ENCODE measurements at places on chromosomes 5 and 9.
A peak's percentile ranks its signal among the peaks of the same experiment; 100 is the strongest.

GRCh38 chr5:96172436-96172835 is 210.8 kb upstream of the ELL2 start:
- H3K27me3 ChIP-seq, result peaks cover 2% of the 10 kb centered on the region
- DNase-seq, result no peak
- no peaks in the 10 kb centered on the region for H3K36me3 ChIP-seq
- no peaks in the 10 kb centered on the region for H3K4me1 ChIP-seq
- no peak overlapping the region for H3K27ac ChIP-seq
- H3K4me3 ChIP-seq, result no peak overlapping the region

DNA sequence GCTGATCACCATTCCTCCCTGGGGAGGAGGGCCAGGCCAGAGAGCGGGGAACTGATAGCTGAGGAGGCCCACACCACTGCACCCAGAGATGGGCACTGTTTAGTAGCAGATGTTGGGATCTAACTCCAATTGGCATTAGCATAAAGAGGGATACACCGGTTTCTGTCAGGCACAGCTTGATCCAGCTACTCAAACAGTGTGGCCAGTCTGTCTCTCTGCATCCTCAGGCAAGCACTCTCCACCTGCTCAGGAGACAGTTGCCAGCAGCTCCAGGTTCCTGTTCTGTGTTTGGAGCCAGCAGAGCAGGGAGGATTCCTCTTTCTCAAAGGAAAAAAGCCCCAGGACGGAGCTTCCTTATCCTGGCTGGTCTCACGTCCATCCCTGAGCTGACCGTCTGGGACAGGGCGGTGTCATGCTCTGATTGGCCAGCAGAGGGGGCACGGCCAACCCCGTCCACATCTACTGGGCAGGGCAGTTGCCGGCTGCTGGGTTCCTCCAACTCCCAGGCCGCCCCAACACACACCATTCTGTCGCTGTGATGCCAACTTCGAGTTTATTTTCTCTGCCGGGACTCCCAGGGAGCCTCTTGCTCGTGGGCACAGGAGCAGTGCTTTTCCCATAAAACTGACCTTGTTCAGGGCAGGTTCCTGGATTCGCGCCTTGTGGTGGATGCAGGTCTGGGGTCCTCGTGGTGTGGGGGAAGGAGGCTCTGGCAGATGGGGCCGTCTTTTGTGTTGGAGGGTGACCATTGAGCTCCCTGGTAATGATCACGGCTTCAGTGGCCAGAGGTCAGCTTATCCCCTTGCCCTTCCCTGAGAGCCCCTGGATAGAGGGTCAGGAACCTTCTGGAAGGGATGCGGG is 47.9 kb downstream of the COL5A1 start:
- H3K27me3 ChIP-seq, result no peaks in the 10 kb centered on the region
- no peaks in the 10 kb centered on the region for H3K36me3 ChIP-seq
- H3K4me3 ChIP-seq, result no peak overlapping the region
- H3K27ac ChIP-seq, result no peak overlapping the region
- no peaks in the 10 kb centered on the region for H3K4me1 ChIP-seq
- no peak for DNase-seq

GRCh38 chr5:10689391-10690081 is 71.5 kb downstream of the DAP start:
- H3K27ac ChIP-seq, result peak overlapping the region; percentile 32
- no peak for DNase-seq
- H3K4me3 ChIP-seq, result no peak overlapping the region
- peaks cover 18% of the 10 kb centered on the region for H3K4me1 ChIP-seq

DNA sequence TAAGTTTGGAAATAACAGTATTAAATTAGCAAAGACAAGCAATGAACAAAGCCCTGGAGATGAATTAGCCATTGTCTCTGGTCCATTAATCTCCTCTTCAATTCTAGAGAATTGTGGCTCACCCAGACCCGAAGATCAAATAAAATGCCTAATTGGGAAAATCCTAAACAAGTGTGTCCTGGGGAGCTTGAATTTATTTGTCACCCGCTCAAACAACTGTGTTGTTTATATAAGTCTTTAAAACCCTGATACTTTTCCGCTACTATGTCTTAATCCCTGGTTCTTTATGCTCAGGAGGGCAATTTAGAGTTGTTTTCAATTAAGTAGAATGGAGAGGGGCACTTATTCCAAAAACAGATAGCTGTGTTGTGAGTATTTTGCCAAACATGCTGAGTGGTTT is 128.4 kb downstream of the ANXA1 start:
- H3K4me3 ChIP-seq, result no peak overlapping the region
- DNase-seq, result no peak
- H3K27ac ChIP-seq, result no peak overlapping the region
- H3K36me3 ChIP-seq, result no peaks in the 10 kb centered on the region

DNA sequence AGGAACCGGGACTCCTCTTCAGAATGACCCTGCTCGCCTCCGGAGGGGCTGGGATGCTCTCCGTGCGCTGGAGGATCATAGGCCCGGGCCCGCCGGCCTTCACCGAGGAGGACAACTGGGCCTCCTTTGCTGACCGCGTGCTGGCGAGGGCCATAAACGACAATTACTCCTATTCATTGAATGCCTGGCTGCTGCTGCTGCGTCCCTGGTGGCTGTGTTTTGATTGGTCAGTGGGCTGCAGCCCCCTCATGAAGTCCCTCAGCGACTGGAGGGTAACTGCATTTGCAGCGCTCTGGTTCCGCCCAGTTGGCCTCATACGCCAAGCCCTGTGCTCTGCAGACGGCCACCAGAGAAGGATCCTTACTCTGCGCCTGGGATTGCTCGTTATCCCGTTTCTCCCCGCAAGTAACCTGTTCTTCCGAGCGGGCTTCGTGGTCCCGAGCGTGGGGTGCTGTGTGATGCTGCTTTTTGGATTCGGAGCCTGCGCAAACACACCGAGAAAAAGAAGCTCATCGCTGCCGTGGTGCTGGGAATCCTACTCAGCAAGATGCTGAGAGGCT is 16.6 kb downstream of the OR2V1 start:
- DNase-seq, result no peak
- no peaks in the 10 kb centered on the region for H3K36me3 ChIP-seq
- H3K27ac ChIP-seq, result no peak overlapping the region
- peaks cover 47% of the 10 kb centered on the region for H3K27me3 ChIP-seq
- no peak overlapping the region for H3K4me3 ChIP-seq

GRCh38 chr9:22009506-22009867 is 382 bp upstream of the CDKN2B start:
- H3K4me1 ChIP-seq, result peaks cover 21% of the 10 kb centered on the region
- no peak for DNase-seq
- peaks cover 28% of the 10 kb centered on the region for H3K27me3 ChIP-seq
- H3K36me3 ChIP-seq, result peaks cover 8% of the 10 kb centered on the region
- peak overlapping the region; percentile 95 for H3K4me3 ChIP-seq

- no peaks in the 10 kb centered on the region for H3K36me3 ChIP-seq
- H3K4me3 ChIP-seq, result no peak overlapping the region
Measured at GRCh38 chr5:139164020-139164419, 34.1 kb downstream of the SIL1 start.

GRCh38 chr5:114727358-114727757 is 365.5 kb downstream of the KCNN2 start:
- H3K4me1 ChIP-seq, result no peaks in the 10 kb centered on the region
- peaks cover 5% of the 10 kb centered on the region for H3K36me3 ChIP-seq
- H3K4me3 ChIP-seq, result no peak overlapping the region

GRCh38 chr9:76996700-76997099 is 22.8 kb upstream of the FOXB2 start:
- H3K4me3 ChIP-seq, result no peak overlapping the region
- peaks cover 9% of the 10 kb centered on the region for H3K27me3 ChIP-seq
- DNase-seq, result no peak
- no peaks in the 10 kb centered on the region for H3K36me3 ChIP-seq
- no peaks in the 10 kb centered on the region for H3K4me1 ChIP-seq

DNA sequence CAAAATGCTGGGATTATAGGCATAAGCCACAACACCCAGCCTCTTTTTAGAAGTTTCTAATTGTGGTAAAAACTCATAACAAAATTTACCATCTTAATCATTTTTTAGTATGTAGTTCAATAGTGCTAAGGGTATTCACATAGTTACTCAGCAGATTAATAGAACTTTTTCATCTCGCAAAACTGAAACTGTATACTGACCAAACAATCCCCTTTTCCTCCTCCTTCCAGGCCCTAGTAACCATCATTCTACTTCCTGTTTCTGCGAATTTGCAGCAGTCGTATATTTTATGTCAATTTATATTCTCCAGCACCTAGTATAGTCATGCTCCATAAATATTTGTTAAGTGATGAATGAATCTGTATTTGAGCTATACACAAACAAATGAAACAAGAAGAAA is 86.3 kb upstream of the ERBIN start:
- H3K27me3 ChIP-seq, result no peaks in the 10 kb centered on the region
- no peak overlapping the region for H3K4me3 ChIP-seq
- H3K27ac ChIP-seq, result peak overlapping the region; percentile 17
- no peak for DNase-seq

DNA sequence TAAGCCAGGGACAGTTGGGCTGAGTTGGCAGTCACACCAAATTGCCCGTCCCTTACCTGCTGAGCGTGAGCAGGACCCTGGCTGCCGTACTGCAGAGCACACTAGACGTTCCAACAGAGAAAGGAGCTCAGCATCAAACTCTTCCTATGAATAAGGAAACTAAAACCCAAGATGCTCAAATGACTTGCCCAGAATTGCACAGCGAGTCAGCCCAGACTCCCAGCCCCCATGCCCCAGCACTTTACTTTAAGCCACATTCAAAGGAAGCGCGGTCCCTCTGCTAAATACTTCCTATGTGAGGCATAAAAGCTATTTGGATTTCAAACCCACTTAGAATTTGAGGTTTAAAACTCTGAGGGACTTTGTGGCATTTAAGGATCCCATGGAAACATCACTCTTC is 23.9 kb downstream of the PAX5 start:
- no peaks in the 10 kb centered on the region for H3K36me3 ChIP-seq
- H3K4me1 ChIP-seq, result peaks cover under 1% of the 10 kb centered on the region
- DNase-seq, result peak; percentile 34
- peaks cover 34% of the 10 kb centered on the region for H3K27me3 ChIP-seq

- H3K4me1 ChIP-seq, result peaks cover 74% of the 10 kb centered on the region
- no peaks in the 10 kb centered on the region for H3K27me3 ChIP-seq
- H3K27ac ChIP-seq, result peak overlapping the region; percentile 98
- no peak overlapping the region for H3K4me3 ChIP-seq
- no peak for DNase-seq
Measured at GRCh38 chr9:89428901-89429890, 68.7 kb downstream of the SEMA4D start.

DNA sequence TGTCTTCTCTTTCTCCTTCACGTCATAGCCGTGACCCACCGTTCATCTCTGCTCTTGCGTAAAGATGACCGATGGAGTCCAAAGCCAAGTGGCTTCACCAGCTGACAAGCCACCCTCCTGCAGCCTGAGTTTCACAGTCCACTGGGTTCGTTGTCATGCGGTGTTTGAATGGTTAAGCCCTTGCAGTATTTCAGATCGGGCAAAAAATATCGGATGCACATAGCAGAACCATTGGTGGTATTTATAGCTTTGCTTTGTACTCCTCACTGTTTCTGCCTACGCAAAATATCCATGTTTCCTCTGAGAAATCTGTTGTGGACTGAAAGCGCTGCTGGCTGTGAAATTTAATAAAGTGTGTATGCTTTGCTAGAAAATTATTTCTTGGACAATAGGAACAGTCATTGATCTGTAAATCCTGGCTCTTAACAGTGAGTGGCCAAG is 34.5 kb upstream of the NCS1 start:
- no peaks in the 10 kb centered on the region for H3K27me3 ChIP-seq
- peaks cover 11% of the 10 kb centered on the region for H3K36me3 ChIP-seq
- H3K27ac ChIP-seq, result peak overlapping the region; percentile 88
- peak; percentile 2 for DNase-seq
- peak overlapping the region; percentile 53 for H3K4me3 ChIP-seq

GRCh38 chr5:119290161-119290569 is 65.7 kb upstream of the TNFAIP8 start:
- peak overlapping the region; percentile 99 for H3K27ac ChIP-seq
- no peaks in the 10 kb centered on the region for H3K27me3 ChIP-seq
- H3K36me3 ChIP-seq, result peaks cover 10% of the 10 kb centered on the region
- no peak for DNase-seq
- peak overlapping the region; percentile 79 for H3K4me3 ChIP-seq
- H3K4me1 ChIP-seq, result peaks cover 79% of the 10 kb centered on the region

DNA sequence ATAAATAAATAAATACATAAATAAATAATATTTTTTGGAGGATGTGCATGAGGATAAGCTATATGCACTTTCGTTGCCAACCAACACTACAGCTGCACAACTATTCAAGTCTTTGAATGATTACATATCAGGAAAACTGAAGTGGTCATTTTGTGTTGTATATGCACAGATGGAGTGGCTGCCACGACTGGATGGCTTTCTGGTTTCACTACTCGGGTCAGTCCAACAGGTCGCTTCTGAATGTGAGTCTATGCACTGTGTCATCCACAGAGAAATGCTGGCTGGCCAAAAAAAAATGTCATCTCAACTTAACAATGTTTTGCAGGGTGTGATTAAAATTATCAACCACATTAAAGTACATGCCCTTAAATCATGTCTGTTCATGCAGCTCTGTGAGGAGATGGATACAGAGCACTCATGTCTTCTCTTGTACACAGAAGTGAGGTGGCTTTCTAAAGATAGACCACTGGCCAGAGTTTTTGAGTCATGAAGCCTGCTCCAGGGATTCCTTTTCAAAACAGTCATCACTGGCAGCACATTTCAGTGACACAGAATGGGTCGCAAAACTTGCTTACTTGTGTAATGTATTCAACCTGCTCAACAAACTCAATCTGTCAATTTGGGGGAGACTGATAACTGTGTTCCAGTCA is 589.8 kb upstream of the CYLC2 start:
- H3K27ac ChIP-seq, result no peak overlapping the region
- no peaks in the 10 kb centered on the region for H3K27me3 ChIP-seq
- no peak overlapping the region for H3K4me3 ChIP-seq
- no peak for DNase-seq
- peaks cover 4% of the 10 kb centered on the region for H3K36me3 ChIP-seq

DNA sequence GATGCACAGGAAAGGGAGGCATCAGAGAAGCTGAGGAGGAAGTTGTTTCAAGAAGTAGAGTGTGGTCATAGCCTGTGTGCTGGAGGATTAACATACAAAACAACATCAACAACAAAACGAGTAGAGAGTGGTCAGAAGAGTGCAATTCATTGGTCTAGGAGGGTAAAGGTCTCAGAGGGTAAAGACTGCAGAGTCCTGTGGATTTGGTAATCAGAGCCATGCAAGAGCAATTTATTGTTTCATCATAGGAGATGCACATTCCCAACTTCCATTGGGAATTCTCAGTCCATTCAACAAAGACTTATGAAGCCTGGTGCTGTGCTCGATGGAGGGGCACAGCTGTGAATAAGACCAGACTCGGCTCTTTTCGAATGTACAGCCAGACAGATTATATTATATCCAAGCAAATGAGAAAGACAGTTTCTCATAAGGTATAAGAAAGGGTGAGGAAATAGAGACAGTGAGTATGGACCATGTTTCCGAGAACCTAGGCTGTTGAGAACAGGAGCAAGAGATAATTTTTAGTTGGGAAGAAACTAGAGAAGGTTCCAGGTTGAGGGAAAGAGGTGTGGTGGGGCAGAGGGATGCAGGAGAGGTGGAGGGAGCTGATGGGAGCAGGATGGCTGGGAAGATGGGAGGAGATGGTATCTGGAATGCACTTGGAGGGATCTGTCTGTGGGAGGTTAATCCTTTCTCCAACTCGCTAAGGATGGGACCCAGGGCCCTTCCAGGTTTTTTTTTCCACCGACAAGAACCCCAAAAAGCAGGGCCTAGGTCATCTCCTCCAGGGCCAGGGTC is 7.9 kb upstream of the MYORG start:
- H3K27me3 ChIP-seq, result peaks cover 9% of the 10 kb centered on the region
- H3K27ac ChIP-seq, result no peak overlapping the region
- H3K4me1 ChIP-seq, result peaks cover 17% of the 10 kb centered on the region
- DNase-seq, result no peak
